Coronary artery (tissue), 2 donors: ENCODE measurements at places on chromosomes 3 and 15.

DNA sequence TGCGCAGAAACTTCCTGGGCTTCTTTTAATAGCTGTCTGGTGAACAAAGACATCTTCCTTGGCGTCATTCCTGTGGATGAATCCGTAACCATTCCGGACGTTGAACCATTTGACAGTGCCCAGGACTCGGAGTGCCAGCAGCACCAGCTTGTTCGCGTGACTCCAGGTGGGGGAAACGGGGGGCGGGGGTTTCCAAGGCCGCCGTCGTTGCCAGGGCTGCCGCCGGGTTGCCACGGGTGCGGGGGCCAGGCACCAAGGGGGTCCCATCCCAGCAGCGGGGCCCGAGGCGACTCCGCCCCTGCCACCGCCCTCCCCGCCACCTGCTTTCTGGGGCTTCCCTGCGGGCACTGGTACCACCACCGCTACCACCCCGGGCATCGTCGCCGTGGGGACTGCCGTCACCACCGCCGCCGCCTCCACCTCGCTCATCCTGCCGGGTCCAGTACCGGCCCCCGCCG is 22.8 kb downstream of the RGMA start:
- no peak for DNase-seq

DNA sequence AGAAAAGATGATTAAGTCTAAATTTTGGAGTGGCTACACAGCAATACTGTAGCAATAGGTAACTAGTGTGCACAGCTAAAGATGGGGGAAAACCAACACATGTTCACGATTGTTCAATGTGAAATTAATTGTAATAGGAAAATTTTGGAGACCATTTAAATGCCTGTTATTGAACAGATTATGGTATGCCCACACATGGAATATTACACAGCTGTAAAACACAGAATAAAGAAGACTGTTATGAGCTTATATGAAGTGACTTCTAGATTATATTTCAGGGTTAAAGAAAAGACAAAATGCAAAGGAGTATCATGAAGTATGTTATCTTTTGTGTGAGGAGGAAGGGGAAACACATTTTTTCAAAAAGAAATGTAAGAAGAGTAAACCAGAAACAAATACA is 43.8 kb downstream of the SPINK8 start:
- DNase-seq: no peak

GRCh38 chr3:39165518-39165917 is 12.1 kb upstream of the CSRNP1 start:
- no peak for DNase-seq

- no peak for DNase-seq
Measured at GRCh38 chr3:165522386-165522785, 314.8 kb downstream of the BCHE start.

DNA sequence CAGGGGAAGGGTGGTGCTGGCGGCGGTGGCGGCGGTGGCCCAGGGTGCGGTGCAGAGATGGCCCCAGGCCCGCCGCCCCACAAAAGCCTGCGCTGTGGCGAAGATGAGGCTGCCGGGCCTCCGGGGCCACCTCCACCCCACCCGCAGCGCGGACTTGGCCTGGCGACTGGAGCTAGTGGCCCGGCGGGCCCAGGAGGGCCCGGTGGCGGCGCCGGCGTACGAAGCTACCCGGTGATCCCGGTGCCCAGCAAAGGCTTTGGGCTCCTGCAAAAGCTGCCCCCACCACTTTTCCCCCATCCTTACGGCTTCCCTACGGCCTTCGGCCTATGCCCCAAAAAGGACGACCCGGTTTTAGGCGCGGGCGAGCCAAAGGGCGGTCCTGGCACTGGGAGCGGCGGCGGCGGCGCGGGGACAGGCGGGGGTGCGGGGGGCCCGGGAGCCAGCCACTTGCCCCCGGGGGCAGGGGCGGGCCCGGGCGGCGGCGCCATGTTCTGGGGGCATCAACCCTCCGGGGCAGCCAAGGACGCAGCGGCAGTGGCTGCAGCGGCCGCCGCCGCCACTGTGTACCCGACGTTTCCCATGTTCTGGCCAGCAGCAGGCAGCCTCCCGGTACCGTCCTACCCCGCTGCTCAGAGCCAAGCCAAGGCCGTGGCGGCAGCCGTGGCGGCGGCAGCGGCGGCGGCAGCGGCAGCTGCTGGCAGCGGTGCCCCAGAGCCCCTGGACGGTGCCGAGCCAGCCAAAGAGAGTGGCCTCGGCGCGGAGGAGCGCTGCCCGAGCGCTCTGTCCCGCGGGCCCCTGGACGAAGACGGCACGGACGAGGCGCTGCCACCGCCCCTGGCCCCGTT is 1.6 kb downstream of the SKOR1 start:
- no peak for DNase-seq
